ENCODE measurements at places on chromosomes 16 and 17.
A peak's percentile ranks its signal among the peaks of the same experiment; 100 is the strongest.

GRCh38 chr17:80890196-80890920 lies 101.3 kb upstream of the CHMP6 start:
- no peak for DNase-seq

- no peak for DNase-seq
Measured at GRCh38 chr17:6651919-6652452, 424 bp downstream of the C17orf100 start.

- DNase-seq: no peak
Measured at GRCh38 chr16:5228369-5228768, 130.8 kb upstream of the EEF2KMT start.

- peak; percentile 42 for DNase-seq
Measured at GRCh38 chr17:11506635-11507034, 91.6 kb upstream of the DNAH9 start.

DNA sequence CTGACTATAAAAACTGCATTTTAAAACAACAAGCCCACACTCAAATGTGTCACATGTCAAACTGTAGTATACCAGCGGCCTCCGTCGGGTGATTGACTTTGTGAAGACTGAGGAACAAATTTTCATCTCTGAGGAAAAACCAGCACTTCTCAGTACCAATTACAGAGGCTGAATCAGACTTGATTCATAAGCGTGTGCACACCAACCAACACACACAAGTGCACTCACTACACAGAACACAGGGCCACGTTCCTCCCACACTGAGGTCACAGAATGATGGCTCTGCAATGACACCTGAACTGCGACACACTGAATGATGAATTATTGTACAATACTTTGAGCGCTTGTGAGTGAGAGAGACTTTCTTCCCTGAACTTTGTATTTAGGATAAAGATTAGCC lies 29.6 kb downstream of the XPO6 start:
- DNase-seq: no peak

DNA sequence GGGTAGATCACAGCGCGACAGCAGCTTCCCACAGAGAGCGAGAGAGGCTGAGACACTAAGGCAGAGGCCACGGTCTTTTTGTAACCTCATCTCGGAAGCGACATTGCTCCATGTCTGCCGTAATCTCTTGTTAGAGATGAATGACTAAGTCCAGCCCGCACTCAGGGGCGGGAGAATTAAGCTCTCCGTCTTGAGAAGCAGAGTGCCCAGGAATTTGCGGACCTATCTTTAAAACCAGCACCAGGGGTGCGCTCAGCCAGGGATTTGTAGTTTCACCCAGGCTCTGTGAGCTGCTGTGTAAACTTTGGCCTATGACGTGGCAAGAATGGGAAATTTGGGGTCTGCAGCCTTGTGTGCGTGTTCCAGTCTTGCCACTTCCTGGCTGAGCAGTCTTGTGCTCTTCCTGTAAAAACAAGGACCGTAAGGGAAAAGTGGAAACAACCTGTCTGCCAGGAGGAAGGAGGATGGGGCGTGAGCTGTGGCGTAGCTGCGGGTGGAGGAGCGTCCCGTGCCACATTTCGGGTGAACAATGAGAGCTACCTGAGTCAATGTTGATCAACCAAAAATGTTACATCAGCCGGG lies 16.0 kb upstream of the JPH3 start:
- DNase-seq: no peak

Measured in OCI-M1 (cell line).